ENCODE measurements at places on chromosomes 3 and 15.
A peak's percentile ranks its signal among the peaks of the same experiment; 100 is the strongest.

DNA sequence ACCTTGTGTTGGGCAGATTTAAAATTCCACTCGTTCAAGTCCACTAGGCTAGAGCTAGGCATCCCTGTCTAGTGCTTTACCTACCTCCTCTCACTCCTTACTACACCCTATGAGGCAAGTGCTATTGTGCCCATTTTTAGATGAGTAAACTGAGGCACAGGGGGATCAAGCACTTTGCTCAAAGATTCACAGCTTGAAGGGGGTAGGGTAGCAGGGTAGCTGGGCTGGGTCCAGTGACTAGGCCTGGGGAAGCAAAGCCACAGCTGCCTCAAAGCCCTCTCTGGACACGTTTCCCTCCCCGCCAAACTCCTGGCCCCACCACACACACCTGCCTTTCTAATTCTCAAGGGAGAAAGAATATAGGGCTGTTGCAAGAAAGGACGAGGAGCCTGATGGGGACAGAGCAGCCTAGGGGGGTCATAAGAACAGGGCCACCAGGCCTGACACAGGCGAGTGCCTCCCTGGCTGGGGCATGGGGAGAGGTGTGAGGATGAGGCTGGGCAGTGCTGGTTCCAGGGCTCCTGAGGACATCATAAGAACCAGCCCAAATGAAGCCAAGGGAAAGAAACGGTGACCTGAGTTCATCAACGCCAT is 34.8 kb upstream of the SFMBT1 start:
- no peaks in the 10 kb centered on the region for H3K27me3 ChIP-seq
- H3K36me3 ChIP-seq, result peaks cover 5% of the 10 kb centered on the region
- H3K4me3 ChIP-seq, result no peak overlapping the region
- no peak overlapping the region for H3K27ac ChIP-seq
- H3K4me1 ChIP-seq, result no peaks in the 10 kb centered on the region

- no peaks in the 10 kb centered on the region for H3K4me1 ChIP-seq
- H3K4me3 ChIP-seq, result no peak overlapping the region
- H3K27ac ChIP-seq, result no peak overlapping the region
- H3K27me3 ChIP-seq, result no peaks in the 10 kb centered on the region
- DNase-seq, result no peak
Observed at GRCh38 chr3:82081351-82081750, 319.9 kb upstream of the GBE1 start.

DNA sequence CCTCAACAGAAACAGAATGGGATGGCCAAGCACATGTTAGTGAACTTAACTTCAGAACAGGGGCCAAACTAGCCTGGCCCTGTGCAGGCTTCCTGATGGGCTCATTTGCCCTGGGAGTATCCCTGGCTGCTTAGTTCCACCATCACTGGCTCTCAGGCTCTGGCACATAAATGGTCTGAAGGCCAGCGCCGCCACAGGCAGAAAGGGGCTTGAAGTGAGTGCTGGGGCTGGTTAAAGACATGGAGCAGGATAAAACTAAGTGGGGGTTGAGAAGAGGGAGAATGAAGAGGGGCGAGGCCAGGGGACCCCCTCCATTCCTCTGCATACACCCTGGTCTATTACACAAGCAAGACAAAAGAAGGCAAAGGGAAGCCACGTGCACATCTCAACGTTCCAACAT is 12.2 kb downstream of the SLCO2A1 start:
- no peaks in the 10 kb centered on the region for H3K4me1 ChIP-seq
- H3K27ac ChIP-seq, result no peak overlapping the region
- no peak for DNase-seq
- H3K27me3 ChIP-seq, result peaks cover 19% of the 10 kb centered on the region

GRCh38 chr3:82685761-82686160 is 924.3 kb upstream of the GBE1 start:
- no peak overlapping the region for H3K4me3 ChIP-seq
- H3K4me1 ChIP-seq, result no peaks in the 10 kb centered on the region
- no peaks in the 10 kb centered on the region for H3K27me3 ChIP-seq
- H3K27ac ChIP-seq, result no peak overlapping the region
- no peak for DNase-seq

- peaks cover 24% of the 10 kb centered on the region for H3K36me3 ChIP-seq
- peaks cover 66% of the 10 kb centered on the region for H3K4me1 ChIP-seq
- H3K4me3 ChIP-seq, result peak overlapping the region; percentile 89
- peak; percentile 69 for DNase-seq
Observed at GRCh38 chr3:71064956-71065763, 518.4 kb downstream of the FOXP1 start.

Measured in activated naive CD4-positive, alpha-beta T cell treated with anti-CD3 and anti-CD28 coated beads, Interleukin-2, amount 10 ng/mL, durations not matched to agents 7 days and 5 days (primary cell).